ENCODE measurements at places on chromosomes 16 and 17.

GRCh38 chr16:47528431-47528830, 67.3 kb downstream of the PHKB start:
- DNase-seq: no peak

GRCh38 chr17:76753061-76753961, 15.4 kb downstream of the MFSD11 start:
- DNase-seq: no peak

DNA sequence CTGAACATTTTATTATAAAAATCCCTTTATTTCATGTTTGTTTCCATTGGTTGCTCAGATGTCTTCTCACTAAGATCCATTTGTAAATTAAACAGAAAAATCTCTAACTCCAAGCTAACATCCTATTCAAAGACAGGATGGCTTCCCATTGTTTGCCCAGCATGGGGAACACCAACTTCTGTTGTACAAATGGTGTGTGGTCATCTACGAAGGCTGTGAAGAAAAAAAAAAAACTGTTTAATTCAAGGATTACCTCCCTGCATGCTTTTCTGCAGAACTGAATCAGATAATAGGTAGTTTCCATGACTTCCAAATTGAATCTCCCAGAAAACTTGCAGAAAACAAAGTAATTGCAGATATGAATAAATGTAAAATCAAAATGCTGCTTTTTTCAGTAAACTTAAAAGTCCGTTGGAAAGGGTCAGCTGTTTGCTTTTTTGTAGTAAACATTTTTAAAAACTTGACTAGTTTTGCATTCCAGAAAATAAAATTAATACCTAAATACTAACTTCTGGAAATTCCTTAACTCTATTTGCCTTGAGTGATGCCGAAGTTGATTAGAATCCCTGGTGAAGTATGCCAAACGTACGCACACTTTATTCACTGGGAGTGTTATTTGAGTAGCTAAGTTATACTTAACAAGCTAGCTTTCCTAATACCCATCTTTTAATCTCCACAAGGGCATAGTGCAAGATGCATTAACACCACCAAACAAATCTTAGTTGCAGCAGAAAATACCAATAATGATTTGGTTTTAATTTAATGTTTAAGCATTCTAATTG, 7.7 kb downstream of the SALL1 start:
- no peak for DNase-seq

DNA sequence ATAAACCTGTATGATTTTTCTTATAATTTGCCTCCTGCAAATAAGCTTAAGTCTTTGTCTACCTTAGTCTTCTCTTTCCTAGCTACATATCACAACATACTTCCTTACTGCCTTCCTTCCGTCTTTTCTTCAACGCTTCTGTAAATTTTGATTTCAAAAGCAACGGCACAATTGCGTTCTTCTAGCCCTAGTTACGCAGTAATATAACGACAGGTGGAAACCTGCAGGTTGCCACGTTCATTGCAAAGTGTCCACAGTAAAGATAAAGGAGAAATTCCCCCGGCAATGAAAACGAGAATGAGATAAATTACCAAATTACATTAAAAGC, 546 bp upstream of the PSMD7 start:
- DNase-seq: no peak

DNA sequence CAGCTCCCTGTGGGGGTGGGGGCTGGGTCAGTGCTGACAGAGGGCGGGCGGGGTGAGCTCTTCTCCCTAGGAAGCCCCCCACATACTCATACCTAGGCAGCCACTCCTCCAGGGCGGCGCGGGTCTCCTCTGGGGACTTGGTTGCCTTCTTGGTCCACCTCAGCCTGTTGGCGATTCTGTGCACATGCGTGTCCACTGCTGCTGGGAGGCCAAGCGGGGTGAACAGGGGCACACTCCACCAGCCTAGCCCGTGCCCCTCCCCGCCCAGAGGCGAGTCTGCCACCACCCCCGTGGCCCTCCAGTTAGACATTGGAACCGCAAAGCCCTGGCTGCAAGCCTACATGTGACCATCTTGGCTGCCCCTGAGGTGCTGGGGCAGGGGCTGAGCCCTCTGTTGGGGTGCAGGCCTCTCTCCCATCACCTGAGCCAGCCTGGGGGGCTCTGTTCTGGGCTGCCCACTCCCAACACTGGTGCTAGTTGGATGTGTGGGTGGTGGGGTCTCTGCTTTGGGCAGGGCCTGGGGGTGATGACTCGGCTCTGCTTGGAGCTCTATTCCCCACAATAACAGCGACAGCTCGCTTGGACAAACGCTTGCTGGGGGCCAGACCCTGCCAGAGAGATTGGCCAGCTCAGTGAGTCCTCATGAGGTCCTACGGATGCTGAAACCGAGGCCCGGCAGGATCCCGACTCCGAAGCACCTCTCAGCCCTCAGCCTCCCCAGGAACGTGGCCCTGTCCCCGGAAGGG, 7.4 kb downstream of the NTHL1 start:
- DNase-seq: no peak

DNA sequence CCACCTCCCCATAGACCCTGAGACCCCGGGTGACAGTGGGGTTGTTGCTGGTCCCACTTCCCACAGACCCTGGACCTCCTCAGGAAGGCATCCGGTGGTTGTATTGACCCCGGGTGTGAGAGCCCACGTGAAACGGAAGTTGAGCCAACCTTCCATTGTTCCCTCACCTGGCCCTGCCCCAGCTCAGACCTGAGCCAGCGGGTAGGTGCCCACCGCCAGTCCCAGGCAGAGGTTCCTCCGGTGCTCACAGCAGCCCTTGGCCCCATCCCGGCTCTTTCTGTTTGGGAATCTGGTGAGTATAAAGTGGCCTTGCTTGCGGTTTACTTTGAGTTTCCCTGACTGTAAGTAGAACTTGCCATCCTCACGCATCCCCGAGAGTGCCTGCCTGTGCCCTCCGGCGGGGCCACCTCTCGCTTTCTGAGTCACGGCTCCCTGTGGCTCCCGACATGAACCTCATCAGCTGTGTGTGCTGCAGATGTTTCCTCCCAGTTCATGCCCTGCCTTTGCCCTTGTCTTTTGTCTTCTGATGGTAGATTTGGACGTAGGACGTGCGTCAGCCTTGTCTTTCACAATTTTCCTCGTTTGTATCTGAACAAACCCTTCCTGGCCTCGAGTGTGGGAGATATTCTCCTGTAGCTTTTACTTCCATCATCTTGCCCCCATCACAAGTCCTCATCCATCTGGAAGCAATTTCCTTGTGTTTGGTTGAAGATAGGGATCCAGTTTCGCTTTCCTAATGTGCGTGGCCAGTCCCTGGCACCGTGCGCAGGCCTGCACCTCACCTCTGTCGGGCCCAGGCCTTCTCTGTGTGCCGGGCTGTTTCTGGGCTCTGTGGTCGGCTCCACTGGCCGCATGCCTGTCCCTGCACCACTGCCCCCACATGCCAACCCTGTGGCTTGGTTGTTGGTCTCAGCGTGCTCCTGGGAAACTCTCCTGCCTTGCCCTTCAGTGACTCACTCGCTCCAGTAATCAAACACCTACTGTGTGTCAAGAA, 76.0 kb downstream of the METRNL start:
- DNase-seq: no peak

- no peak for DNase-seq
Observed at GRCh38 chr17:17326275-17326875, 23.2 kb downstream of the NT5M start.

DNA sequence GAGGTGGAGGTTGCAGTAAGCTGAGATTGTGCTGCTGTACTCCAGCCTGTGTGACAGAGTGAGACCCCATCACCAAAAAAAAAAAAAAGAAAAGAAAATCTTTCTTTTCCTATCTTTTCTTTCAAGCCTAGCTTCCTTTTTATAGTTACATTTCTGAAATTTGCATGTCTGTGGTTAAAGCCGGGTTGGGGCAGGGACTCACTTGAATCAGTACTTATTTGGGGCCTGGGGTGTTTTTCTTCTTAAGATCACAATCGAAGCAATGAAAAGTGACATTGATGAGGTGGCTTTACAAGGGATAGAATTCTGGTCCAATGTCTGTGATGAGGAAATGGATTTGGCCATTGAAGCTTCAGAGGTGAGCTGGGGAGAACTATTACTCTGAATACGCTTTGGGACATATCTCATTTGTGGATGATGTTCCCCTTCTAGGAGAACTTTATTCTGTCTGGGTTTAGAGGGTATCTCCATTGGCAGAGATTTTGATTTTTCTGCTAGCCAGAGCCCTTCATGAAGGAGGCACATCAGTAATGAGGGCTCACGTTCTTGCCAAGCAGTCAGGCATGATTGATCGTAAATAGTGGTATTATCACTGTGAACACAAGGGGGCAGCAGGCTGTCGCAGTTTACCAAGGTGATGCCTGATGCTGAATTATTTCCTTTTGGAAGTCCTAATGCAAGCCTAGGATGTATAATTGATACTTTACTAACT, 14.3 kb downstream of the KPNB1 start:
- peak; percentile 43 for DNase-seq

DNA sequence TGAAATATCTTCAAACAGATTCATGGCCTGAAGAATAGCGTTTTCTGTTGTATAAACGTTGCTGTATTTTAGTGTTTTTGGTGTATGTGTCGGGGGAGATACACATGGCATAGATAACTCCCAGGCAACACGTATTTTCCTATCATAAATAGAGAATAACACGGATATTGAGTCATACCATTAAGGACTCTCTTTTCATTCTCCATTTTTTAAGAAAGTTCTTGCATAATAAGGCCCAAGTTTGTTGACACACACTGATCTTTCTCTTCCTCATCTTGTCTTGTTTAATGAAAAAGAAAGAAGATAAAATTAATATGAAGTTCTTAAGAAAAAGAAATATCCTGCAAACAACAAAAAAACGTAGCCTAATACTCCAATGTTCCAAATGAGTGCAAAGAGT, 13.4 kb downstream of the ABCA8 start:
- DNase-seq: no peak

DNA sequence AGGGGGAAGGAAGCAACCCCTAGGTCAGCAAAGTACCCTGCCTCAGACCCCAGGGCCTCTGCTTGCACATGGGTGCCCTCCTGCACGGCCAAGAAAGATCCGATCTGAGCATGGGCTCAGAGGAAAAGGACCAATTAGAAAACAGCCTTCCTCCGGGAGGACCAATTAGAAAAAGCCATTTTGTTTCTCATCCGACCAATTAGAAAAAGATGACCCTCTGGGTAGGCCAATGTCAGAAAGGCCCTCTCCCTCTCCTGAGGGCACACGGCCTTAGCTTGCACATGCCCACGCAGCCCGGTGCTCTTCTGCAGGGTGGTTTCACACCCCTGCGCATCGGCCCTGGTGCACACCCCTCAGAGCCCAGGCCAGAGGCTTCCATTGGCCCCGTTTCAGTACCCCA, 5.1 kb upstream of the CISD3 start:
- no peak for DNase-seq

- DNase-seq: no peak
Observed at GRCh38 chr16:66155933-66156332, 210.6 kb upstream of the CDH5 start.

DNA sequence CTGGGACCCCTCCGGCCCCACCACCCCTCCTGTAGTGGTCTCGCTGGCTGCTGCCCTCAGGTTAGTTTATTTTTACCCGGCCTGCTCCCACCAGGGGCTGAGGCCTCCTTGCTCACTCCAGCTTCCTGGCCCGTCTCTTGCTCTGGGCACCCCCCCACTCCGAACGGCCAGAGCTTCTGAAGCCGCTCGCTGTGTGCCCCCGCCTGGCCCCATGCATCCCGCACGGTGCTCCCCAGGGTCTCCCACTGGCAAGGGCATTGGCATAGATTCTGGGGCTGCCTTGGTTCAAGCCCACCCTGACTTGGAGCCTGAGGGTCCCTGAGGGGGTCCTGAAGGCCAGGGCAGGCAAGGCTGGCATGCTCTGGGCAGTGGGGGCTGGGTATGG, 186.4 kb downstream of the SEC14L1 start:
- no peak for DNase-seq

DNA sequence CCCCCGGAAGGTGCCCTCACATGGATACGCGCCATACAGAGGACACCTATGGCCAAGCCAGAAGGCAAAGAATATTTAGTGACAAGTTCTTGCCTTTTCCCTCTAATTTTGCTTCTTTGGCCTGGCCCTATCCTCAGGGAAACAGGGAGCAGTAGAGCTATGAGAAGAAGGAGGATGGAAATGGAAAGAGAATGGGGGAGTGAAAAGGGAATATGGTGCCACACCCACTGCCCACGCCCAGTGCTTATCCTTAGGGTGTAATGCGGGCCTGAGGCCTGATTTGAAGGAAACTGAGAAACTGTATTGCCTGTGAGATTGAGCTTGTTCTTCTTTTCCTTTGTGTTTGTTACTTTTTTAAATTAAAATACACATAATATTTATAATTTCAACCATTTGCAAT, 255.1 kb downstream of the HS3ST3A1 start:
- no peak for DNase-seq

DNA sequence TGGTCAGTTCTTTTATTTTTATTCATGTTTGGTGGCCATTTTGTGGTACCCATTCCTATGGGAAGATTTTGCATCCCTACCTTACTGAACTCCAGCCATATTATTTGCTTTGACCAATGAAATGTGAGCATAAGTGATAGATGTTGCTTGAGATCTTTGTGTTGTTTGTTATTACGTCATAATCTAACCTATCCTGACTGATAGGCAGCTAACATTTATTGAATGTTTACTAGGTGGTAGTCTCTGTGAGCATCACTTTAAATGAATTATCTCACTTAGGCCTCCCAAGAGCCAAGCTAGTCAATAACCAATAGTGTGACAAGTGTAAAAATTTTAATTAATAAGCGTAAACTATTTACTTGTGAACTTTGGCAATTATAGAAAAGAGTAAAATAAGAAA, 37.6 kb downstream of the VMP1 start:
- no peak for DNase-seq

- no peak for DNase-seq
Observed at GRCh38 chr17:82970818-82971590, 108.4 kb upstream of the METRNL start.

- DNase-seq: peak; percentile 76
Observed at GRCh38 chr17:58328195-58329034, at the start of gene TSPOAP1. Gene TSPOAP1, minus strand, starts transcription at chr17:58328795. Its CDS starts 875 bp downstream, at chr17:58327920.

GRCh38 chr16:1538804-1539520, 5.5 kb downstream of the TMEM204 start:
- DNase-seq: no peak

DNA sequence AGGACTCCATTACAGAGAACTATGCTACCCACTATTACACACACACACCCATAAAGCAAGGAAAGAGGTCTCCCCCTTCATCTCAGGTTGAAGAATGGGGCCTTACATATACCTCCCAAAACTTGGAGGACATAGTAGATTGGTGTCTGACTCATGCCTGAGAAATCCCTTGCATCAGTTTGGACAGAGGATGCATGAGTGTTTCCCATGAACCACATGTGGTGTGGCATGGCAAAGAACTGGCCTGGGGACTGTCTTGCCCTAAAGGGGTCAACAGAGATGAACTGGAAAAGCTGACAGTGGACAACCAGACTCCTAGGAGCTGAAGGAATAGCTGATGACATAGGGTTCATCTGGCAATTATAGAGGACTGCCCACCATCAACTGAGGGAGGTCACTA, 54.0 kb downstream of the DYNLRB2 start:
- DNase-seq: no peak

DNA sequence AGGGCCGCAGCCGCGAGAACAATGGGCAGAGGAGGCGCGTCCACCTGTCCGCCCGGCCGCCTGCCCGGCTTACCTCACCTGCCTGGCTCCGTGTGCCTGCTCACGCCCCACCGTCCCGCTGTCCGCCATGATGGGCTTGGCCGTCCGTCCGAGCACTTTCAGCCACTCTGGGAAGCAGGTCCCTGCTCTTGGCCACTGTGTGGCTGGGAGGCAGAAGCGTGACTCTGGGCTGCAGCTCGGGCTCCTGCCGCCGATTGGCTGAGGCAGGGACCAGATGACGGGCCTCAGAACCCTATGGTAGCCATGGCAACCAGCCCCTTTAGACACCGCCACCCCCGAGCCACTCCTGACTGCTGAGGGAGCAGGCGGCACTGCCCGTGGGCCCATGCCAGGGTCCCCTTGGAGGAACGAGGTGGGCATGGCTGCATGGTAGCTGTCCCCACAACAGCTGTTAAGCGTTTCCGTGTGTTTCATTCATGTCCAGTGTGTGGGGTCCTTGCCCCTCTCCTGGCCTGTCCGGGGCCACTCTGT, 8.9 kb upstream of the AXIN1 start:
- no peak for DNase-seq
